Renal pelvis (tissue), 12 donors: ENCODE measurements at places on chromosomes 13 and 19.
A peak's percentile ranks its signal among the peaks of the same experiment; 100 is the strongest.

DNA sequence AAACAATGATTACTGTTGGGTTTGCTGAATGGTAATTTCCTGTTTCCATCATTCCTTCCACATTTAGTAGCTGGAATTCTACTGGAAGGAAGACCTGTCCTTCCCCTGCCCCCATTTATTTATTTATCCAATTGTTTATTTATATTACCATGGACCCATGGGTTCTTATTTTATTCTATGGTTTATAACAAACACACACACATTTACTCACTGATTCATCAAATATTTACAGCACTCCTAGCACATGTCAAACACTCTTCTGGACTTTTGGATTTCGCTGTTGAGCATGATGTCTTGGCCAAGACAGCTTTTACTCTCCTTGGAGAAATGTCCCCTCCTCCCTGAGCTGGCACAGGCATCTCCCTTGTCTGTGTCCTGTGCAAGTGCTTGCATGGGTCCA is 227.8 kb upstream of the MAB21L1 start:
- no peak for DNase-seq

GRCh38 chr19:30686176-30686820 is 314.1 kb downstream of the ZNF536 start:
- DNase-seq: no peak

DNA sequence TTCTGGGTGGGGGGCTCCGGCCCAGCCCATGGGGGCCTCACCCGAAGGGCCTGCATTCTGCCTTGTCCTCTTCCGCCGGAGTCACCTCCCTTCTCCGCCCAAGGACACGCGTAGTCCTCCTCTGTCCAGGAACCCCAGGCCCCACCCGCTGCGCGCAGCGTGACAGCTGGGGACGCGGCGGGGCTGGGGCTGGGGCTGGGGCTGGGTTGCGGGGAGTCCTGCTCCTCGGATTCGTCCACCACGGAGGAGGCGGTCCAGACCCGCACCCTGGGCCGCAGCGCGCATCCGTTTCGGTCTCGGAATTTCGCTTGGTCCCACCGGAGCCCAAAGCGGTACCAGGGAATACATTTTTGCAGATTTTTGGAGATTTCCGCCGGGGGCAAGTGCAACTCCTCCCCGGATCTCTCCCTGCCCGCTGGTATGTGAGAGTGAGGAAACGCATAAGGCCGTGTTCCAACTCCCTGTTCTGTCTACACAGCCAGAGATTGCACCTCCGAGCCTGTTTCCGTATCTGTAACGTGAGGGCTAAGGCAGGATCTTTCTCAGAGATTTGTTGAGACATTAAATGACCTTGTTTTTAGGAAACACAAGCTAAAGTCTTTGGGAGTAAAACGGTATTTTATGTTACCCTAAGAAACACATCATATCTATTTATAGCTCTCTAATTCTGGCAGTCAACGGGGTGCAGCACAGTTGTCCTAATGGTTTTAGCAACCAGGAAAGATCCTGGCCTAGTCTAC is at the start of gene COX7A1:
TSS of gene COX7A1 (minus strand) at position 96 of the 740 bp plus-strand sequence. CDS start at position 56, 40 bp downstream.
- peak; percentile 49 for DNase-seq

DNA sequence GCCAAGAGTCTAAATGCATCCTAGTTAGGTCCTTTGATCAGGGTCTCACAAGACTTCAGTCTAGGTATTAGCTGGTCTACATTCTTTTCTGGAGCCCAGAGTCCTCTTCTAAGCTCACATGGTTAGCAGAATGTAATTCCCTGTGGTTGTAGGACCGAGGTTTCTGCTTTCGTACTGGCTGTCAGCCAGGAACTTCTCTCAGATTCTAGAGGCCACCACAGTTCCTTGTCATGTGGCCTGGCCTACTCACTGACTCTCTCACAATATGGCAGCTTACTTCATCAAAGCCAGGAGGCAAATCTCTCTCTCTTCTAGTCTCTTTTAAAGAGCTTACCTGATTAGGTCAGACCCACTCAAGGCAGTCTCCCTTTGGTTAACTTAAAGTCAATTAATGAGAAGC is 82.9 kb downstream of the POU4F1 start:
- DNase-seq: no peak
